Activated CD8-positive, alpha-beta memory T cell treated with anti-CD3 and anti-CD28 coated beads for 1 hour (primary cell): ENCODE measurements at places on chromosomes 5 and 9.

GRCh38 chr5:147479949-147480348 is 29.9 kb downstream of the DPYSL3 start:
- DNase-seq = no peak

DNA sequence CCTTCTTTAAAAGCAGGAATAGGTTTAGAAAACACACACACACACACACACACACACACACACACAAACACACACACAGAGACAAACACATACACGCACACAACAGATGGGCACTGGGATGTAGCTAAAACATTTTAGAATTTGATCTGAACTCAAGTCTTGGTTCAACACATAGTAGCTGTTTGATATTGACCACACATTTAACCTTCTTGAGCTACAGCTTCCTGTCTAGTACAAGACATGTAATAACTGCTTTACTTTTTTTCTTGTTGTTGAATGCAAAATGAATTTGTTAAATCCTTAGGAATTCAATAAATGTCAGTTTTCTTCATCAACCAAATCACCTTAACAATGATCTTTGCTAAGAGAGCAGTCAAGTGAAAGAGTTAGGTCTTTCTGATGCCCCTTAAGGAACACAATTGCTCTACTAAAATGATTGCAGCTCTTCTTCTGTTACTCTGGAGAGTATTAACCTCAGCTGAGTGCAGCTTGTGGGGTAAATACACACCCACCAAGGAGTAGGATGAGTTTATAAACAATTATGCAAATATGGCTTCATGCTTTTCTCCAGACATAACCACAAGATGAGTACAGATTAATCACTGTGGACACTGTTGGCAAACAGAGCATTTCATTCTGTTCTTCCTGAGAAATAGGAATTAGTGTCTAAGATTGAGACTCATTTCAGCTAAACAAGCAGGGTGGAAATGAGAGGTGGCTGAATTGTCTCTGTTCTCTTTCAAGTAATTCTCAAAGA is 302.9 kb upstream of the PAPPA start:
- DNase-seq = no peak

DNA sequence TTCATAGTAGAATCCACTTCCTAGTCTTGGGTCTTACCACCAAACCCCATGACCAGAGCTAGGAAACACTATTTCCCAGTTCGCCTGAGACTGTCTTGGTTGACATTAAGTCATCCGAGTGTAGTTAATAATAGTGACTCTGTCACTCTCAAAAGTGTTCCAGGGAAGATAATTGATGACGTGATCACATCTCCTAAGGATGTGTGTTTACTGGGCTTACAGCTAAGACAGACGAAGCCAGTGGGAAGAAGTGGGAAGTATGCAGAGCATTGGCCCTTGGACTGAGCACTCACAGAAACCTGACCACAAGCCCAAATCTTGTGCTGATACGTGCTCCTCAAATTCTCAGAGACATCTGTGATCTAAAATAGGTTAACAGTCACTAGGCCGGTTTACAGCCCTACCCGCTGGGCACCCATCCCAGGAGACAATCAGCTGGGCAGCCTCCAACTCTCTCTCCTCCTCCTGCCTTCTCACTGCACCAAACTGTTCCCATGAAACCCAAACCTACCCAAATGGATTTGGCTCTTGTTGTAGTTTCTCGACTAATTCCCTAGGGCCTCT is 316.6 kb downstream of the TLE1 start:
- DNase-seq = no peak

GRCh38 chr9:128203707-128204551 is 750 bp downstream of the DNM1 start:
- DNase-seq = no peak

- DNase-seq = no peak
Observed at GRCh38 chr5:157221959-157222358, 41.3 kb downstream of the ITK start.

GRCh38 chr5:66812291-66812690 is 216.1 kb downstream of the MAST4 start:
- DNase-seq = no peak

DNA sequence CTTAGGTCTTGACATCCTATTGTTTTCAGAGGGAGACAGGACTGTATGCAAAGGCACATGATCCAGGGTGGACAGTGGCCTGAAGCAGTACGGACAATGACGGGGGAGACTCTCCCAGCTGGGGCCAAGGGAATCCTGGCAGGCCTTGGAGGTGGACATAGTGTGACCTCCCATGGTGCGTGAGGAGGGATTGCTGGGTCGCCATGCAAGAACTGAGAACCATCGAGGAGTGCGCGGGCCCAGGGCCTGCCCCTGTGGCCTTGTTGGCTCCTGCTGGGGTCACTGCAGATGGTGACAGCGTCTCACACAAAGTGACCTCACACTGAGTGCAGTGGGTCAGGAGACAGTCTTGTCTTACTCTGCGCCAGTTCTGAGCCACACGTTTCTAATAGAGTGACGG is 192.4 kb downstream of the GADD45G start:
- DNase-seq = no peak

DNA sequence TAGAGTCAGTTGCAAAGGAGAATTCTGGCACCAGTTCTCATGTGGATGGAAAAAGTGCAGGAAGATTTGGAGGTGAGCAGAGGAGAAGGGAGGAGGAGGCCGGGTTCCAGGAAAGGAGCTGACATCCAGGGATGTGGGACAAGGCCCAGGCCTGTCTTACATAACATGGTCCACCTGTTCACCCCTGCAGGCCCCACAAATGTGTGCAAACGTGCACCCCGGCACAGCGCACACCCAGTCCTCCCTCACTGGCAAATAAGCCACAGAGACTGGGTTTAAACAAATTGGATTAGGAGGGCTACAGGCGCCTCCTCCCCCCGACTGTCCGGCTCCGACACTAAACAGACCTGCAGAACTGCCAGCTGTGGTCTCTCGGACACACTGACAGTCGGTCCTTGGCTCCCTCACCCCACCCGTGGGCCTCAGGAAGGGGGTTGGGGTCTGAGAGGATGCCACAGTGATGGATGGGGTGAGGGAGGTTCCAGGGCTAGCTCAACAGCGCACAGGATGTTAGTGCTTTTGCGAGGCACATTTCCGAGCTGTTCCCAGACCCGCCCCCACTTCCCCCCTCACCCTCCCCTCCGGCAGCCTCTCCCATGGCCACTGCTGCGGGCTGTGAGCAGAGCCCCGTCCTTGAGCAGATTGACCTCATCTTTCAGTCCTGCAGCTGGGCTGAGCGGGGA is 43.4 kb upstream of the IL17B start:
- no peak for DNase-seq

DNA sequence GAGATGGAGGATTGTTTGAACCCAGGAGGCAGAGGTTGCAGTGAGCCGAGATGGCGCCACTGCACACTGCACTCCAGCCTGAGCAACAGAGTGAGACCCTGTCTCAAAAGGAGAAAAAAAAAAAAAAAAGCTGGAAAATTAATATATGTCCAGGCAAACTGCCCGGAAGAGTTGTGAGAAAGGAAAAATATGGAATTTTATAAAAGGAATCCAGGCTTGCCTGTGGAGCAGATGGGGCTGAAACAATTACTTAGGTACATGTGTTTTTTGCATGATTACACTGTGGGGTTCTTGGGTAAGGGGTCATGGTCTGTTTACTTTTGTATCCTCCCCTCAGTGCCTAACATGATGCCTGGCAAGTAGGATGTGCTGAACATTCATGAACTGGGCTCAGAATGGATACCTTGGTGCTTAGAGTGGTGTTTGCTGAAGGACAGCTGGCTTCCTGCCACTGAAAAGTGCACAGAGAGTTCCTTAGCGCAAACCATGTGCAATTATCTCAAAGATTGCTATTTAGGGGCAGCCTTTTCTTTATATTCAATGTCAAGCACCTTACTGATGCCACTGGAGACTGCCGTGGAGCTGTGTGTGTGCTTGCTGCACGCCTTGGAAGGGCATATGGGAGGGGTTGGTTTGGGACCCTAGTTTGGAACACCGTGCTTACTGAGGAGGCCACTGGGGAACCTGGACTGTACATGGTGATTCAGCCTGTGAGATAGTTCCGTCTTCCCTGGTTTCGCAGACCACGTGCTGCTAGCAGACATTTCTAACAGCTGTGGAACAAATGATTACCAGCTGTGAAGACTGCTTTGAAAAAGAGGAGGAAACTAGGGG is 78.4 kb downstream of the MAP1B start:
- DNase-seq = no peak

DNA sequence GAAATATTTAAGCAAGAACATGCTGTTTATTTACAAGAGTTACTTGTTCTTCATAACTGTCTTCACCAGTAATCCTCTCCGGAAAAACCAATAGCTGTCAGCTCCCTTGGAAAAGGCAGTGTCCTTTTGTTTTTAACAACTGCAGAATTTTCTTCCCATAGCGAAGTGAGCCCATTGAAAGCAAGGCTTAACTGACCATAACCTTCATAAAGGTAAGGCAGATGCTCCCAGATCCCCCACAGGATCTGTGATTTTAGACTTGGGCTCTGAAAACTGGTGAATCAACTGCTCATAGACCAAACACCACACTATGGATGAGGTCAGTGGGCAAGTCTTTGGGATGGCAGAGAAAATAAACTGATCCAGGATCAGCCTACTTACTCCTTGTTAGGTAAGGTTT is 155.0 kb downstream of the GLIS3 start:
- no peak for DNase-seq

- DNase-seq = no peak
Observed at GRCh38 chr5:59813761-59814536, 79.6 kb downstream of the PDE4D start.

DNA sequence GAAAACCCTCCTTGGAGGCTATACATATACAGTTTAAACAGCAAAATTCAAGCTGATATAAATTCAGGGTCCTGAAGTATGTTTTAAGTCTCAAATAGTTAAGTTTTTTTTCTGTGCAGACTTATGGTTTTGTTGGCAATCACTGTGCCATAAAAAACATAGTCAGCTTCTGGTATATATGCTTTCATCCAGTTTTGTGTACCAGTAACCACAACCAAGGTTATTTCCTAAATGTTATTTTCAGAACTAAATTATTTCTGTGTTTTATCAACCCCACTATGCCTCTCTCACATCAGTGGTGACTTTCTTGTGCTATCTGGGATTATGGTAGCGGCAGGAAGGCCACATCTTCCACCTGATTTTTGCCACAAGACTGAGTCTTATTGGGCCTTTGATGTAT is 107.7 kb upstream of the SMARCA2 start:
- no peak for DNase-seq

DNA sequence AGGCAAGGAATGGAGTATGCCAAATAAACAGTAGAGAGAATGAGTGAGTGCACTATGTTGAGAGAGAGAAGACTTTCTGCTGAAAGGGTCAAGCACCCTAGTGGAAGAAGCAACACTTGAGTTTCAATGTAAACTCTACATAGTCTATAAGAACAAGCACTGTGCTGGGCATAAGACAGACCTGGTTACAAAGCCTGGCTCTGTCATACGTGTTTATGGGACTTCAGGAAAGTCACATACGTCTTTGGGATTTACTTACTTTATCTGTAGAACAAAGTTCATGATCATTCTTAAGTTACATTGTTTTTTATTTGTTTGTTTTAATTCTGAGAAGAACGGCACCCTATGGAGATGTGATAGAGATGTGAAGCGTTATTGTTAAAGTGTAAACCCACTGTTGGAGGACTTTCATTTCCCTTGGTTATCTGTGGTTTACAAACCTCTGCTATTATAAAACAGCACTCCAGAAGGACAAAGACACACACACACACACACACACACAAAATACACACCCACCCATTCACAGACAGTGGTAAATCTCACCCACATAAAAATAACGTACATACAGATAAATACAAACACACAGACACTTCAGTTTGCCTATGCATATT is 70.7 kb upstream of the TRIM32 start:
- DNase-seq = no peak

- no peak for DNase-seq
Observed at GRCh38 chr9:132671620-132672412, 1.6 kb downstream of the GTF3C4 start.
